Stimulated activated CD8-positive, alpha-beta memory T cell treated with anti-CD3 and anti-CD28 coated beads, Interleukin-15, amount 100 ng/mL, for 24 hours (primary cell): ENCODE measurements at places on chromosomes 3 and 15.

DNA sequence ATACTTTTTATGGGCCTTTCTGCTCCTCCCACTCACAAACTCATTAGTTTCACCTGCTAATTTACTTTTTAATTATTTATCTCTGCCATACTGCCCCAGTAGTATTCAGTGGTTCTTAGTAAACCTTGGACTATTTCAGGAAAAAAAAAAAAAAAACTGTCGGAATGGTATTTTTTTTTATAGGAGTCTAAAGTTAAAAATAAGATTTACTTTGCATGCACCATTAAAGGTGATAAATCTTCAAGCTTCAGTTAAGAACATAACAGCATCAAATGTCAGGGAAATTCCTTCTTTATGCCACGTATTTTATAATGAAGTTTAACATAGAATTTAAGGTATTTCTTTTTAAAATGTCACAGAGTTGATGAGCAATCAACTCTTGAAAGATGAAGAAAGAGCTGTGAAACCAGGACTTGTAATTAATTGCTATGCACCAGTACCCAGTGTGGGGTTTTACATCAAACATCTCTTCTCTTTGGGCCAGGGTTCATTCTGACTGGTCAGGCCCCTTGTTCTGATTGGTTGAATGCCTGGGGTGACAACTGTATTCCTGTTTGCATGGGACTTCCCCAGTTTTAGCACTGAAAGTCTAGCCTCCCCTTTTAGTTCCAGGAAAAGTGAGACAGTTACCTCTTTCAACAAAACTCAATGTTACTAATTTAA, 40.3 kb upstream of the PTPRG start:
- DNase-seq: no peak

DNA sequence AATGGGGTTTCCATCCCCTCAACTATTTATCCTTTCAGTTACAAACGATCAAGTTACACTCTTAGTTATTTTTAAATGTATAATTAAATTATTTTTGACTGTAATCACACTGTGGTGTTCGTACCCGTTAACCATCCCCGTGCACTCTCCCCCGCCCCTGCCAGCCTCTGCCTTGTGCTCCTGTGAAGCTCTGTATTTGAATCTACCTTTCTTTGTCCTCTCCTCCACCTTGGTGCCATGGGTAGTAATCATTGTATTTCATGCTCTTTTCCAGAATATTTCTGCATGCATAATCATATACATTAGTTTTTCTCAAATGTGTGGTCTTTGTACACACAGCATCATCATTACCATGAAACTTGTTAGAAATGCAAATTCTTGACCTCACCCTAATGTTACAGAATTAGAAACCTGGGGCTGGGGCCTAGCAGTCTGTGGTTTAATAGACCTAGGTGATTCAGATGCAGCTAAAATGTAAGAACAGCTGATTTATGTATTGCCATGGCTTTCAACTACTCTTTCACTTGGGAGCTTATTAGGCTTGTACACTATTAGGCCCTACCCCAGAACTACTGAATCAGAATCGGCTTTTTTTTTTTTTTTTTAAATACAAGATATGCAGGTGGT, 91.5 kb downstream of the STT3B start:
- no peak for DNase-seq

DNA sequence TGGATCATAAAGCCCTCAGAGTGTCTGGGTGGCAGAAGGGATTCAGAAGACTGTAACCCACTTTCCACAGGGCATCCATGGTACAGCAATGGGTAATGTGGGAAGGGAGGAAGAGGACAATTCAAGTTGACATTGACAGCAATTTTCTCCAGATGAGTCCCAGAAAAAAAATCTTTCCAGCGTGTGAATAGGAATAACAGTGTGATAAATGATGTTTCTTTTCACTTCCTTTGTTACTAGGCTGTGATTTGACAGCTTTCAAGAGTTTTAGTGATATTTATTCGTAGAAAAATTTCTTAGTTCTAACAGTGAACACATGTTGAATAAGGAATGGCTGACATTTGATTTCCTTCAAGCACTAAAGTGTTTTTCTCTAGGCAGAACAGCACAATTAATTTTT, 186.4 kb downstream of the CADPS start:
- no peak for DNase-seq

- DNase-seq: no peak
Measured at GRCh38 chr15:43465100-43465499, 27.9 kb downstream of the TP53BP1 start.

GRCh38 chr3:31140470-31140869, 246.0 kb upstream of the GADL1 start:
- DNase-seq: no peak

DNA sequence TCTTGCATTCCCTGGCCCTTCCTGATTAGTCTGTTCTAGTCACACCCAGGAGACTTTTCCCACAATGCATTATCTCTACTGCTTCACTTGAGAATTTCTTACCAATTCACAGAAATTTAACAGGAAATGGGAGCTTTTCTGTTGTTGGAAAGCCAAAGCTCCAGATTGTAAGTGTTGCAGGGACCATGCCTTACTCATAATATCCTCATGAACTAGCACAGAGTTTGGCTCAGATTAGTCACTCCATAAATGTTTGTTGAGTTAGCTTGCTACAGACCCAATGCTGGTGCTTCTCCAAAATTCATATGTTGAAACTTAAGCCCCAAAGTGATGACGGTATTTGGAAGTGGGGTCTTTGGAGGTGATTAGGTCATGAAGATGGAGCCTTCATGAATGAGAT, 232.6 kb downstream of the GAP43 start:
- no peak for DNase-seq
